ENCODE measurements at places on chromosomes 2 and 18.

GRCh38 chr2:197159661-197160211, 150.8 kb downstream of the ANKRD44 start:
- DNase-seq, result no peak

DNA sequence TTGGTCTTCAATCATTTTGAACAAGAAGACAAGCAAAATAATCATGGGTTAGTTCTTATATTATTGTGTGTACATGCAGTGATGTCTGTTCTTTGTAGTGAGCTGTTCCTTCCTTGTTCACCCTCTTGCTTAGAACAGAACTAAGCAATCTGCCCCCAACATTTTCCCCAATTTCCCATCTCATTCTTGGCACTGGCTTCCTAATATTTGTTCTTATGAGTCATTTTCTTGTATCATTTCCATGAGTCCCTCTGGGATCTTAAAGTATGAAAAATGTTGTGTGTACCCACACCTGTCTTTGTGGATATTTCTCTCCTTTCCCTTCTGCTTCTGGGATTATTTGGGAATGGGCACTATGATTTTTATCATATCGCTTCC, 3.5 kb upstream of the IL1B start:
- DNase-seq, result no peak

GRCh38 chr18:58097121-58097906, 53.3 kb downstream of the NEDD4L start:
- DNase-seq, result no peak

DNA sequence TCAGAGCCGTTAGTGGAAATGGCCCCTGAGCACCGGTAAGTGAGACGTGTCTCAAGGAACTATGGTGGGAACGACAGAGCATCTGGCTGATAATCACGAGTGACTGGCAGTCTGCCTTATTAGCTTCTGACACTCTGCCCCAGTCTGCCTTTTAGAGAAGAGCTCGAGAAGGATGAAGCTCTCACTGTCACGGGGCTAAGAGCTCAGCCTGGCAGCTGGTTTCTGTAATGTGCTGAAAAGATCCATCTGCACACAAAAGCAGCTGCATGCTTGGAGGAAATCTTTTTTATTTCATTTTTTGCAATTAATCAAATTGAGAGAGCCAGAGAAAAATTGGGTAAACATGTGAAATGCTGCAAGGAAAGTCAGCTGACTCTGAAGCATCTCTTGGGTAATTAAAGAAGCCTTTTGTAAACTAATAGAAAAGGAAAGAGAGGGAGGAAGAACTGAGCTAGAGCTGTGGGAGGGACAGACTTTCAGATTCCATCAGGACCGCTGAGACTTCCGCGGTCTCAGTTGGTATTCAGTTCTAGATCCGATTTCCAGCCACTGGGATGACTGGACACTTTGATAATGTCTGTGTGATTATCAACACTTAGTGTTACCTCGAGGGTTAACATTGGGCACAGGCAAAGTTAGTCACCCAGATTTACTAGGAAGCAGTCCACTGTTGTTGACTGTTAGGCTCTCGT, 24.4 kb downstream of the MBP start:
- DNase-seq, result peak; percentile 10

GRCh38 chr2:237722616-237723015, 76.0 kb upstream of the RBM44 start:
- no peak for DNase-seq

DNA sequence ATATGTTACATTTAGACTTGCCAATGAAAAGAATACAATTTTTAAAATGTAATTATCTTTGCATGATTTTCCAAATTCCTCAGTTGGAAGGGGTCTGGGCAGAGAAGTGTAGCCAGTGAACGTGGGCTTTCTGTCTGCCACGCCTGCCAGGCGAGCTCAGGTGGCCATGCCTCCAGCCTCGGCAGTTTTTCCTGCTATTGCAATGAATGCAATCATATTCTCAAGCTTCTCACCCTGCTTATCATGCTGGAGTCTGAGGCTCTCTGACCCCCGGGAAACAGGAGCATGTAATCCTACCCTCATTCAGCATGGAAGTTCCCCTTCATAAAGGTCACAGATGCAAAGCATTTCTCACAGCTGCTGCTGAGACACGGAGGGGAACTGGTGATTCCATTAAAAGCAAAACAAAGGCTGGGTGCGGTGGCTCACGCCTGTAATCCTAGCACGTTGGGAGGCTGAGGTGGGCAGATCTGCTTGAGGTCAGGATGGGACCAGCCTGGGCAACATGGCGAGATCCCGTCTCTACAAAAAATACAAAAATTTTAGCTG, 154.8 kb downstream of the MBP start:
- DNase-seq, result no peak

GRCh38 chr2:129055824-129056223, 737.2 kb upstream of the HS6ST1 start:
- no peak for DNase-seq

GRCh38 chr2:8412586-8412985, 269.3 kb upstream of the ID2 start:
- no peak for DNase-seq

- DNase-seq, result no peak
Observed at GRCh38 chr2:212030709-212031108, 507.9 kb downstream of the ERBB4 start.

GRCh38 chr2:138713069-138713496, 67.1 kb downstream of the NXPH2 start:
- DNase-seq, result no peak

DNA sequence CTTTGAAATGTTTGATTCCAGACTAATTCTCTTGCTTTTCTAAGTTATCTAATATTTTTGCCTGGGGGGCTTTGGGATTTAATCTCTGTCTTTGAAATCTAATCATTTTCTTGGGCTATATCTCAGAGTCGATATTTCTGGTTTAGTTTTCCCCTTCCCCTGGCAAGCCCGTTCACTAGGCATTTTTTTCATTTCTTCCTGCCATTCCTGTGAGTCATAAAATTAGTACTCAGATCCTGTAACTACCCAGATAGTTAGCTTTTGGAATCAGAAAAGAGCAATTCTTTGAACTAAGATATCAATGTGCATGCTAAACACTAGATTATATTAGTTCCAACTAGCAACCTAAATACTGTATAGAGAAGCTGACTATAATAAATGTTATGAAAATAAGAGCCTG, 29.4 kb upstream of the RNF149 start:
- no peak for DNase-seq

DNA sequence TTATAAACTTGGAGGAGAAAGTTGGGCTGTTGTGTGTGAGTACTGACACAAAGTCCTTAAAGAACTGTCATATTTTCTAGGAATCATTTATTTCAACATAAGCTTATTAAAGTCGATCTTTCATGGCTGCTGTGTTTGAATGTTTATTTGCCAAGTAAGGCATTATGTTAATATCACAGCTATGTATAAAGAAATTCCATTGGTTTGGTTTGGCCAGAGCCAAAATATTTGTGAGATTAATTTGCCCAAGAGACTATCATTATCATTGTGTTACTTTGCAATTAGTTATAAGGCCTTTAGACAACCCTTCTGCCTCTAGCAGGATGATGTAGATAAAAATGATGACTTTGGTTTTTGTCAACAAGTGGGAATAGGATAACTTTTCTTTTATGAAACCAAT, 240.6 kb upstream of the NT5C1B start:
- no peak for DNase-seq

DNA sequence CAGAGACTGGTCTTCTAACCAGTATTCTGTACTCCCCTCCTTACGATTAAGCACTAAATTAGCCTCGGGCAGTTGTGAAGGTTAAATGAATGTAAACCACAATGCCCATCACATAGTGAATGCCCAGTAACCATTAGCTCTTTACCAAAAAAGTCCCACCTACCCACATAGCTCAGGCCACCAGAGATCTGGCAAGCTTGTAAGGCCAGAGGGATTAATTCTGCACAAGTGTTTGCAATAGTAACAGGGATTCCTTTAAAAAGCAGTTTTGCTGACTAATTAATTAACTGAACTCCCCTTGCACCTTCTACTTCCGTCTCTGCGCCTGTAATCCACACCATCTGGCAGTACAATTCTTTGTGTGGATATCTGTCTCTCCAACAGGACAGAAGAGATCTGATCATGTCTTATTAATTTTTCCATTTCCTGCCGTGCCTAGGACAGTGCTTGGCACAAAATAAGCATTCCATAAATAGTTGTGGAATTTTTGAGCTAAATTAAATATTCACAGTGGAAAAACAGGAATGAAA, 36.2 kb upstream of the IGFBP2 start:
- no peak for DNase-seq

GRCh38 chr18:35139517-35139916, 98.3 kb downstream of the MAPRE2 start:
- no peak for DNase-seq

DNA sequence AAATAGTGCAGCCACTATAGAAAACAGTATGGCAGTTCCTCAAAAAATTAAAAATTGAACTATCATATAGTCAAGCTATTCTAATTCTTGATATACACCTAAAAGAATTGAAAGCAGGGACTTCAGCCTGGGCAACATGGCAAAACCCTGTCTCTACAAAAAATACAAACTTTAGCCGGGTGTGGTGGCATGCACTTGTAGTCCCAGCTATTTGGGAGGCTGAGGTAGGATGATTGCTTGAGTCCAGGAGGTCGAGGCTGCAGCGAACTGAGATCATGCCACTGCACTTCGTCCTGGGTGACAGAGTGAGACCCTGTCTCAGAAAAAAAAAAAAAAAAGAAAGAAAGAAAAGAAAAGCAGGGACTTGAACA, 279.5 kb upstream of the STON1 start:
- DNase-seq, result no peak

- no peak for DNase-seq
Observed at GRCh38 chr2:197647961-197648690, 27.3 kb downstream of the RFTN2 start.

- DNase-seq, result no peak
Observed at GRCh38 chr2:9279426-9279825, 72.8 kb downstream of the ASAP2 start.

GRCh38 chr18:31407649-31408048, 31.1 kb downstream of the DSG4 start:
- no peak for DNase-seq

DNA sequence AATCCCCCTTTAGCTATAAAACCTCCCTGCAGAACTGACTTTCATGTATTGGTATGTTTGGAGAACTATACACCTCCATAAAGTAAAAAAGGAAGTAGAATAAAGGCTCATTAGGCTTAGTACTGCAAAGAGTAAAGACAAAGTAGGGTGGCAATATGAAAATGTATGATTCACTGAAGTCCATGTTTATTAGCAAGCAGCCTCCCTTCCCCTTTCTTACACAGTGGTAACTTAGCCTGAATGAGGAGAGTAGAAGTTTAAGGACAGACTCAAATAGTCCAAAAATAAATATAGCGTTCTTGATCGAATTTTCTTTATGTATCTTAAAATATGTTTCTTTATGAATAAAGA, 1.5 kb downstream of the ZNF804A start:
- no peak for DNase-seq

GRCh38 chr2:232941912-232942594, 71.0 kb downstream of the NGEF start:
- DNase-seq, result no peak

- no peak for DNase-seq
Observed at GRCh38 chr18:69484699-69485396, 84.2 kb downstream of the DOK6 start.

DNA sequence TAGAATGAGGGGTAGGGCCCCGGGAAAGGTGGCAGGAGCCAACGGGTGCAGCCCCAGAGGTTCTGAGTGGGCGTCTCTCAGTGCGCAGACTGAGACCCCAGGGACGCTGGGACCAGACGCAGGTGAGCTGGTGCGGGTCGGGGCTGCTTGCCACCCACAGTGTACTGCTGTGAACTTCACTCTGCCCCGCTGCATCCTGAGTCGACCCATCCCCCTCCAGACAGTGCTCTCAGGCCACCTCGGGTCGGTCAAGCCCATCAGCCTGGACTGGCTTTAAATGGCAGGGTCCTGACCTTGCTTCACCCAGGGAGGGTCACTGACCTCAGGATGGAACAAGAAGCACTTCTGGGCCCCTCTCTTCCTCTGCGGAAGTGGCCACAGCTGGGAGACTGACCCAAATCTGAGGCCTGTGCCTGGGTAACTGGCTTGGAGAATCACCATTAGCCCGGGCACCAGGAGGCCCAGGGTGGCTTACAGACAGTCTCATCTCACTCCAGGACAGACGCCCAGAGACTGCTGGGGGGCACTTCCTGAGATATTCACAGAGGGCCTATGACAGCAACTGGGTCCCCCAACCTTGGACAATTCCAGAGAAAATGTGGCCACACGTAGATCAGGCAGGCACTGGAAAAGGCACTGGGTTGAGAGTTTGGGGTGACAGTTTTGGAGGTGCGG, 23.7 kb upstream of the BOK start:
- no peak for DNase-seq

DNA sequence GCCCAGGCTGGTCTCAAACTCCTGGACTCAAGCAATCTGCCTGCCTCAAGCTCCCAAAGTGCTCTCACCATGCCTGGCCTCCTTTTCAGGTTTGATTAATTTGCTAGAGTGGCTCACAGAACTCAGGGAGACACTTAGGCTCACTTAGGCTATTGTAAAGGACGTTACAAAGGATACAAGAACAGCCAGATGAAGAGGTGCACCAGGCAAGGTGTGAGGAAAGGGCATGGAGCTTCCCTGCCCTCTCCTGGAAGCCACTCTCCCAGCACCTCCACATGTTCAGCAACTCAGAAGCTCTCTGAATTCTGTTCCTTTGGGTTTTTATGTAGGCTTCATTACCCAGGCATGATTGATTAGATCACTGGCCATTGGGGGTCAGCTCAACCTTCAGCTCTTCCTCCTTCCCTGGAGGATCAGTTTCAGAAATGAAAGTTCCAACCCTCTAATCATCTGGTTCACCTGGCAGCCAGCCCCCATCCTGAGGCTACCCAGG, 78.7 kb upstream of the RGPD5 start:
- no peak for DNase-seq

DNA sequence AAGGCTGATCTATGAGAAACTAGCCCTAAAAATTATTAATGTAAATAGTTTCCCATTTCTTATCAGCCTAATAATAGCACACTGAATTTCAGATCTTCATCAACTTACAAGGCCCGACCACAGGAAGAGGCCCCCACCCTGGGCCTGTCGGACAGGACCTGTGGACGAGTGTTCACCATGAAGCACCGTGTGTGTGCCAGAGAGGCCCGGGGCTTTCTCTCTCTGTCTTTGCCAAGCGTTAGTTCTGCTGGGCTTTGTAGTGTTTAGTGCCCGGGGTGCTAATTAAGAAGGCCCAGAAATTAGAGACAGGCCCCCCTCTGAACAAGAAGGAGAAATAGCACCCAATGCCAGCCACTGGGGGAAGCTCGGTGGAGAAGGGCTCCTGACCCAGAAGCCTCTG, 265.7 kb downstream of the TWIST2 start:
- DNase-seq, result no peak

- no peak for DNase-seq
Observed at GRCh38 chr2:31413025-31413424, 1.5 kb downstream of the XDH start.
